ENCODE measurements at places on chromosomes 7 and 10.

- DNase-seq: no peak
Measured at GRCh38 chr7:121371367-121371766, 24.7 kb downstream of the FAM3C start.

DNA sequence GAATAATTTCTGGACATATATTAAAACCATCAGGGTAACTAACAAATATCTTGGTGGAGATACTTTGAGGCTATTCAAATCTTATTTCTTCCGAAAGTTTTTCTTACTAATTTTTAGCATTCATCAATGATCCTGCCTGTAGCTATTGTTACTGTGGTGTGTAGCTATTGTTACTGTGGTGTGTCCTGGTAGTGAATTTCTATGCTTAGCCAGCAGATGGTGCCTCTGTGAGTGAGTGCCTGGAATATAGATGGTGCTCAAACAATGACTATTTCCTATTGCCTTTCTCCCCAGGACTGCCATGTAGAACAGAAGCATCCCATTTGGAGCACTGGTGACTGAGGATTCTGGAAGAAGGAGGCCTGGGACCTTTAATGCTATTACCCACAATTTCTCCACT lies 245.7 kb downstream of the CCSER2 start:
- DNase-seq: no peak

- DNase-seq: no peak
Measured at GRCh38 chr10:51112013-51112412, 37.7 kb downstream of the PRKG1 start.

DNA sequence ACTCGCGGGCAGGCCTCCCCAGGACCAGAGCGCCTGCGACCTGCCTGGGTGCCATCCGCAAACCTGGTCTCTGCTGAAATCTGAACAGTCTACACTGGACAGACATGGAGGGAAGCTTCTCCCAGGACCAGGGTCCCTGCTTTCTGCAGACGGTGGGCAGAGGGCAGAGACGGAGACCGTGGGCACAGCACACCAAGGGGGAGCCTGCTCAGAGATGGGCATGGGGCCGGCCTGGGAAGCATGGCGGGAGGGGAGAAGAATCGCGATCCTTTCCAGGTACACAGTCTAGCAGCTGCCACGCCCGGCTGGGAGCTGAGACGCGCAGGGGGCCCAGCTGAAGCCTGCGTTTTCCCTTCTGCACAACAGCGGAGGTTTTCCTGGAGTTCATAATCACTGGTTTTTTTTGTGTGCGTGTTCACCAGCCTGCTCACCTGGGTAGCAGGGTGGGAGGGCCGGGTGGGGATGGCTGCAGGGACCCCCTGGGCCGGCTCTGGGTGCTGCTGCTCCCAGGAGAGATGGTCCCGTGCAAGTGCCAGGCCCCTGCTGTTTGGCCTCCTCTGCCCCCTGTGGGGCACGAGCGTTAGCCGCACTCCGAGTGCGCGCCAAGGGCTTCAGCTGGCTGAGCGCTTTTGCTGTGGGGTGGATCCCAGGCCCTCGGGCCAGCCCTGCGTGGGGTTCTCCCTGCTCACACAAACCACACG lies 448.8 kb downstream of the DNAJB6 start:
- DNase-seq: no peak

- no peak for DNase-seq
Measured at GRCh38 chr7:86949052-86949778, 110.2 kb downstream of the ELAPOR2 start.

DNA sequence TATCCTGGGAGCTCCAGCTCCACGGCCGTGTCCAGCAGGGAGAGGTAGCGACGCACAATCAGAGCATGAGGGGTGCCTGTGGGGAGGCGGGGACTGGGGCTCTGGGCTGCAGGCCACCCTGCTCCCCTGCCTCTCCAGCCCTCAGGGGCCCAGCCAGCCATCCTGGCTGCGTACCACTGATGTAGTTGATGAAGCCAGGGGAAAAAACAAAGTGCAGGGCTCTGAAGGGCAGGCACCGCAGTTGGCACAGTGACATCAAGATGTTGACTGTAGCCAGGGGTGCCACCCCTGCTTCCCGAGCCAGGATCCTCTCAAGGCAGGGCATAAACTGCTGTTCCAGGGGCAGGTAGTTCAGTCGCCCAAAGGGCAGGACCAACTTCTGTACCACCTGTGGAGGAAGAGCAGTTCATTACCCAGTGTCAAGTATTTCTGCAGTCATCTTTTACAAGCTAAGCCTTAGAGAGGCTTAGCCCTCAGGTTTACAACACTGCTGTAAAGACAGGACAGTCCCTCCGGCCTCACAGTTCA lies 2.8 kb downstream of the FASTK start:
- DNase-seq: no peak

DNA sequence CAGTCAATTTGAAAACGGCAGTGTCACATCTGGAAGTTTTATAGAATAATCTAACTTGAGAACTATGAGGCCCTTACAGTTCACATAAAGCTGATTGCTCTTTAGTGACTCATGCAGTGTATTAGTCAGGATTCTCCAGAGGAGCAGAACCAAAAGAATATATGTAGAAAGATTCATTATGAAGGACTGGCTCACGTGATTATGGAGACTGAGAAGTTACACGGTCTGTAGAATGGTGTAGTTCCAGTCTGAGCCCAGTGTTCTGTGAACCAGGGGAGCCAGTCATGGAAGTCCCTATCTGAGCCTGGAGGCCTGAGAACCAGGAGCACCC lies 21.5 kb downstream of the RBM33 start:
- DNase-seq: no peak

DNA sequence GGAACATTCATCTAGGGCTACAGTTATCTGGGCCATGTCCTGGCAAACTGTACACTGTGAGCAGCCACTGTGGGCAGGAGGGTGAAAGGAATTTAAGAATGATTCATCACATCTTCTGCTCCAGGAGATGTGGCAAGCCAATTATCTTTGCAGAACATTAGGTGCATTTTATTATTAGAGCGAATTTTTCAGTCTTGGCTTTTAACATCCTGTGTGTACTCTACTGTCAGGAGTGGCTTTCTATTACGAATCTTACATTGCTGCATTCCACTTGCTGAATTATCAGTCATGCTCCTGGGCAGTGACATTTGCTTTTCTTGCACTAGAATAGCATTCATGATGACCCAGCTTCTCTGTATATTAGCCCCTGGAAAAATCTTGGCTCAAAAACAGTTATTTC lies 109.2 kb upstream of the TARP start:
- DNase-seq: no peak

DNA sequence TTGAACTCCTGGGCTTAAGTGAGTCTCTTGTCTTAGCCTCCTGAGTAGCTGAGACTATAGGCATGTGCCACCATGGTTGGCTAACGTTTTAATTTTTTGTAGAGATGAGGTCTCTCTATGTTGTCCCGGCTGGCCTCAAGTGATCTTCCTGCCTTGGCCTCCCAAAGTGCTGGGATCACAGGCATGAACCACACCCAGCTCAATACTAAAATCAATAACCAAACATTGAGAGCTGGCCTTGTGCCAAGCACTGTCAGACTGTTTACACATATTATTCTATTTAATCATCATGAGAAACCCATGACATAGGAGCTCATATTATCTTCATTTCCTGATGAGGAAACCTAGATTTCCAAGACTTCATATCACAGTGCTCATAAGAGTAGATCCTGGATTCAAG lies 251.2 kb downstream of the BAMBI start:
- no peak for DNase-seq

DNA sequence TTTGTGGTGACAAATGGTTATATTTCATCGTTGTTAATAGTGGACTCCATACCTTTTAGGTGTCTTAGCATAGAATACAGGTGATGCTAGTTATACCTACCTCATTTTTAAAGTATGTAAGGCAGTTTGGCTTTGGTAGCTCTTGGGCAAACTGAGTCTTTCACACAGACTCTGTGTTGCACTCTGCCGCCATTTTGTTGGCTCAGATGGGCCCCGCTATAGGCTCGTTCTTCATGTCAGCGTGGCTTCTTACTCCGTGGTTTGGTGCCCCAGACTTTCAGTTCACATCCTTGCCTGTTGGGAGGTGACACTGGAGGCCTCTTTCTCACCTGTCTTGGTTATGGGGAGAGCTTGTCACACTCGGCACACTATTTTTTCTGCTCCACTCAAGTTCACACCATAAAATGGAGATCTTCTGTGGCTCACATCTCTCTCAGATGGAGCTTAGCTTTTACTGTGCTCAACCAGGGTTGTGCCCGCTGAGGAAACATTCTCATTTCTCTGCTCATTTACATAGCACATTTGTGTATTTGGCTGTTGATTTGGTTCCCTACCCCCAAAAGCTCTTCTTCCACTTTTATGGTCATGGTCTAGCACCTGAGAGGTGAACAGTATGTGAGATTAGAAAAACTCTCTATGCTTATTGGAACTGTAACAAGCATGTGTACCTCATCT lies 178.5 kb downstream of the ARID5B start:
- DNase-seq: no peak

GRCh38 chr7:115477193-115477651 lies 553.3 kb downstream of the TFEC start:
- DNase-seq: peak; percentile 7

GRCh38 chr7:20601121-20601520 lies 14.3 kb upstream of the ABCB5 start:
- DNase-seq: no peak

DNA sequence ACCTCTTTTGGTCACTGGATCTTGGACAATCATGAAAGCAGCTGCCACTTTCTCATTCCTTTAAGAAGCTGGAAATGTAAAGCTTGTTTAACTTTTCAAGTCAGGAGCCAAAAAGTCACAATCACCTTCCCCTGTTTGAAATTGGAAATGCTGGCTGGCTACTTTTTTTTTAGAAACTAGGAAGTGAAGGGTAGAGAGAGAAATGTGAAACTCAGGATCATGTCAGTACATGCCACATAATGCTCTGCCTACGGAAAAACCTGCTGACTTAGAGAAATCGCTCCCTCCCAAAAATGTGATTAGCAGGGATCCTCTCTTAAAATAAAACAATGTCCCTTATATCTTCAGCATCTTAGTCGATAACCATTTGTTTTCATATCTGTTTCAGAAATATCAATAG lies 188.4 kb upstream of the C7orf33 start:
- DNase-seq: no peak

DNA sequence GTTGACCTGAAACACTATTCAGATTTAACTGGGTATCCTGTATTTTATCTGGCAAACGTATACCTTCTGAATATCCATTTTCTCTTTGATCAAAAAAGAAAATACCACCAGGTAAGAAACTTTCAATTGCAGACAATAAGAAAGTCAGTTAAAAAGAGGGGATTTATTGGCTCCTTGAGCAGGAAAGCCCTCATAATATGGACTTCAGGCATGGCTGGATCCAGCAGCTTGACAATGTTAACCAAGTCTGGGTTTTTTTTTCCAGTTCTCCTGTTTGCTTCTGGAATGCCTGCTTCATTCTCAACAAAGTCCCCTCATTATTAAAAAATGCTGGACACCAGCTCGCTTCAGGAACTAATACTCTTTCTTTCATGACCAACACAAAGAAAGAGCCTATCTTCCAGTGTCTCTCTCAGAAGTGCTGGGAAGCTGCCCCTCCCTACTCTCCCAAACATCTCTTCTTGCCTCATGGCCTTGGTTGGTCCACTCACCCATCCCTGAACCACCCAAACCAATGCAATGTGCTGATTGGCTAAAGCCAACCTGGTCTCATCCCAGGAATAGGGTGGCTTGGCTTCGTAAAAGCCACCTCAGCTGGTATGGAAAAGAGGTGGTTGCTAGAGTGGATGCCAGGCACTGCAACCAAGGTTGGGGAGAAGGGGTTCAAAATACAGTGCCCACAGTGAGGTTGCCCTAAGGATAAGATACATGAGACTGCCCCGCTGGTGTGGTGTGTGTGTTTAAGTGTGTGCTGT lies 30.6 kb upstream of the WDFY4 start:
- no peak for DNase-seq

GRCh38 chr7:146115851-146116520 lies 615 bp upstream of the CNTNAP2 start:
- peak; percentile 57 for DNase-seq

DNA sequence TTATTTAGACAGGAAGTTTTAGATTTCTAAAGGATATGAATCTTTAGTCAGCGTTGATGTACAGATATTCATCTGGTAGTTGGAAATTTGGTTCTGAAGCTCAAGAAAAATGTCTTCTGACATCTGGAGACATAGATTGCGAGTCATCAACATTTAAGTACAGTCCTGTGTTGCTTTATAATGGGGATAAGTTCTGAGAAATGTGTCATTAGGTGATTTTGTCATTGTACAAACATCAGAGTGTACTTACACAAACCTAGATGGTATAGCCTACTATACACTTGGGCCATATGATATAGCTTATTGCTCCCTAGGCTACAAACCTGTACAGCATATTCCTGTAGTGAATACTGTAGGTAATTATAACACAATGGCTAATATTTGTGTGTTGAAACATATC lies 49.6 kb upstream of the UBN2 start:
- DNase-seq: no peak

DNA sequence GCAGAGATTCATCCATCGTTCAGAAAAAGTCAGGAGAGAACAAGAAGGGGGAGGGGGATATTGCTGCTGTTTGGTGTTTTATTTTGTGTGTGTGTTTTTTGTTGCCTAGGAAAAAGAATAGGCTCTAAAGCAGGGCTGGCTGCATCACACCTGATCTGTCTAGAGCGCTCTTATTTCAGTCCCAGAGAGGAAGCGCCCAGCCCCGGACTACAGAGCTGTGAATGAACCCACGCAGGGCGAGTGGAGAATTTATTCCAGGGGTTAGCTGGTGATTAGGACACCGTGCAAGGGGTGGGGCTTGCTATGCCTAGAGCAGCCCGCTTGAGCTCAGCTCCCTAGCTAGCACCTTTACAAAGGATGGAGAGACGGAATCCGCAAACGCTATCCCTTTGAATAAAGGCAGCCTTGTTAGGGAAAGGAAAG lies 621 bp upstream of the FAM13C start:
- peak; percentile 65 for DNase-seq

- DNase-seq: peak; percentile 0
Measured at GRCh38 chr10:102540023-102540422, 36.3 kb downstream of the SUFU start.

DNA sequence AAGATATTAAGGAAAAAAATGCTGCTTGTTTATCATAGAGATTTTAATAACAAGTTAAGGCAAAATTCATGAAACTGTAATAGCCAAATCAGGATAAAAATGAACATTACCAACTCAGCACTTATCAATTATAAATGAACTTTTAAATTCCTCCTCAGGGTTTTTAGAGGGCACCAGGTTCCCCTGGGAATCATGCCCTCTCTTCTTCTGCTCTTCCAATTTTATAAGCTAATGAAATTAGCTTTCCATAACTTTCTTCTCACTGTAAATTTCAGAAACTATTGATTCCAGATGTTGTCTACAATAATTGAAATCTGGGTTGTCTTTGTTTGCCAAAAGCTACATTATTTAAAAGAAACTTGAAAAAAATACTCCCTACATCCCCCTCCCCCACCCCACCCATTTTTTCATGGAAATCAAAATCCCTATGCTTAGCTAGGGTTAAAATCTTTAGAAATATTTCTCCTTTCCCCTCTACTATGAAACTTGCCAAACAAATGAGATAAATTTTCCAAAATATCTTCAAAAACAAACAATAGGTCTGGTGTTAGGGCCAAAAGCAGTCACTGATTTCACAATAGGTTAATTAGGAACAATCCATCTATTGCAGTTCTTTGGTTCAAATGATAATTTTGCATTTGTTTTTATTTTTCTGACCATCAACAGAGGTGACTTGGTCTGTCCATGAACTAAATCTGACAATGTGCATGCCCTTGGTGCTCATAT lies 187.7 kb downstream of the DOCK4 start:
- DNase-seq: no peak

GRCh38 chr7:84123965-84124547 lies 70.5 kb downstream of the SEMA3A start:
- no peak for DNase-seq

GRCh38 chr10:116450861-116451260 lies 23.2 kb downstream of the PNLIPRP3 start:
- no peak for DNase-seq

All from NCI-H748 treated with DMSO at 0.1 percent for 48 hours (cell line).